ENCODE measurements at places on chromosomes 12 and 14. TPM values are rescaled to one million over a fixed set of nuclear protein-coding genes. Genes with fewer than 3 reads are reported as not detected.

SYT1 gene
- 0.03 TPM for polyA plus RNA-seq

TAS2R30 gene
- not detected for polyA plus RNA-seq

EXD2 gene
- 9.8 TPM for polyA plus RNA-seq

TPPP2 gene
- polyA plus RNA-seq: 1.1 TPM

DNA sequence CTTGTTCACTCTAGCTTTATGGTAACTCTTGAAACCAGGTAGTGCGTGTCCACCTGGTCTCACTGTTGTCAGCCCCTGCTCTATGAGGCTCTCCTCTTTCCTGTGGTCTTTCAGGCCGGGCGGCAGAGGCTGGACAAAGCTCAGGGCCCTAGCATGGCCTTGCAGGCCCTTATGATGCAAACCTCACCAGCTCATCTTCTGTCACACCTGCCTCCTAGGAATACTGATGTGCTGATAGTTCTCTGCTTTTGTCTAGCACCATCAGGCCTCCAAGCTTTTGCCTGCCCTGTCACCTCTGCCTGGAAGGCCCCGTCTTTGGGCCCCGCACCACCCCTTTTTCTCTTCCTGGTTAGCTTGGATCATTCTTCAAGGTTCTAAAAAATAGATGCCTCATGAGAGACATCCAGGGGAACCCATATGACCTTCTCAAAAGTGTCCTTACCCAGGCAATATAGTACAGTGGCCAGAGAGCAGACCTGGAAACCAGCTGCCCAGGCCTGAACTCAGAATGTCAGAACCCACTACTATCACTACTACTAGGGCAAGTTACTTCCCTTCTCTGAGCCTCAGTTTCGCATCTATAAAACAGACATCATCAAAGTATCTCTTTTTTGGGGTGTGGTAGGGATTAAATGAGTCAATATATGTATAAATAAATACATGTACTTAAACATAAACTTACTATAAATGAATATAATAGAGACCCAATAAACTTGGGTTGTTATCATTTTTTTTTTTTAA lies 91.7 kb downstream of the ZFP36L1 start:
- DNase-seq: no peak

GRCh38 chr14:100784523-100785337 lies 41.2 kb upstream of the MEG3 start:
- no peak for DNase-seq

DNA sequence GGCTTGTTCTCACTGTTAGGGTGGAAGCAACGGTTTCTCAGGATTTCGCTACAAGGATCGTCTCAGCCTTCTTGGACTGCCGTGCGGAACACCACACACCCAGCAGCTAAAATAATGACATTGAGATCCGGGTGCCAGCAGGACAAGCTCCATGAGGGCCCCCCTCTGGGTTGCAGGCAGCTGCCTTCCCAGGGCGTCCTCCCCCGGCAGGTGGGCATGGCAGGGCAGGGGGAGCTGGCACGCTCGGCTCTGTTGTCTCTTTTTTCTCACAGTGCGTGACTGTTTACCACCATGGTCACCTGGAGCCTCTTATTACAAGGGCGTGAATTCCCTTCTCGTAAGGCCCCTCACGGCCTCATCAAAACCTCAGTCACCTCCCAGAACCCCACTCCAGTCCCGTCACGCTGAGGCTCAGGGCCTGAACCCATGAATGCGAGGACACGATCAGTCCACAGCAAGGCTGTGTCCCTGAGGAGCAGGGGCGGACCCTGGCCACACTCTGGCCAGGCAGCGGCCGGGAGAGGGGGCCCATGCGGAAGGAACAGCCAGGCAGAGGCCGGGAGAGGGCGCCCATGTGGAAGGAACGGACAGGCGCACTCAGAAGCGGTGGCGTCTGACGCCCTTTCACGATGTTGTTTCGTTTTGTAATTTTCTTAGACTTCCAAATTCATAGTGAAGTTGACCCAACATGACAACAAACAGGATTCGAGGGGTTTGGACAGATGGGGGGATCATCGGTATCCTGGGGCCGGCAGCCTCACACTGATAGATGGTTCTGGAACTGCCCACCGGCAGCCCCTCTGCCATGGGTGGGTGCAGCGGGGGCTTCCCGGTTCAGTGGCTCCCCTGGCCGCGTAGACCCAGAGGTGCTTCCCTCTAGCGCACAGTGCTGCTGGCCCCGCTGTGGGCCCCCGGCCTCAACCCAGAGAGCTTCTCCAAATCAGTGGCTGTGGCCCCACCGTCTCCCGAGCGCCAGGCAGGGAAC lies 10.0 kb downstream of the LRCOL1 start:
- DNase-seq: peak; percentile 62

DNA sequence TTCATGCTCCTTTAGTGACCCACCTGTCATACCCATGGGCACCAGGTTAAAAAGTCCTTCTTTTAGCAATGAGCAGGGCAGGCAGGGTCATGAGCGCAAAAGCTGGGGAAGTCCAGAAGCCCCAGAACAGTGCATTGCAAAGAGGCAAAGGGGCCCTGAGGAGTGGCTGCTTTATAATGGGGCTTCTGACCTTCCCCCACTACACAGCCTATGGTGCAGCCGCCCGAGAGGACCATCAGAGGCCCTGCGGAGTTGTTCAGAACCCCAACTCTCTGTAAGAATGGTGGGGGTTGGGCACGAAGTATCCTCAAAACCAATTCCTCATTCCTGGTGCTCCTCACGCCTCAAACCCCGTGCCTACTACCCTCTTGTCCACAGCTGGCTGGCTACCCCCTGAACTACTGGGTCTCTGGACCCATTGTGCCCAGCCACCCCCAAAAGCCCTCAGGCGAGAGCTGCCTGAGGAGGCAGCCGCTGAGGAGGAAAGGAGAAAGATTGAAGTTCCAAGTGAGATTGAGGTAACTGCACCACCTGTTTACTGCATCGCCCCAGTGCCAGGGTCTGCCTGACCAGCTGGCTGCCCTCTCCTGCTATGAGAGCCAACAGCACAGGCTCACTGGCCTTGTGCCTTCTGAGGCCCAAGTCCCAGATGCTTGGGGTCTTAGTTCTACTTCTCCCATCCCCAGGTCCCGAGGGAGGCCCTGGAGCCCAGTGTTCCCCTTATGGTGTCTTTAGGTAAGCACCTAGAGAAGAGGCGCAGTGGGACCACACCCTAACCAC lies 6.7 kb downstream of the REC8 start:
- DNase-seq: no peak

DNA sequence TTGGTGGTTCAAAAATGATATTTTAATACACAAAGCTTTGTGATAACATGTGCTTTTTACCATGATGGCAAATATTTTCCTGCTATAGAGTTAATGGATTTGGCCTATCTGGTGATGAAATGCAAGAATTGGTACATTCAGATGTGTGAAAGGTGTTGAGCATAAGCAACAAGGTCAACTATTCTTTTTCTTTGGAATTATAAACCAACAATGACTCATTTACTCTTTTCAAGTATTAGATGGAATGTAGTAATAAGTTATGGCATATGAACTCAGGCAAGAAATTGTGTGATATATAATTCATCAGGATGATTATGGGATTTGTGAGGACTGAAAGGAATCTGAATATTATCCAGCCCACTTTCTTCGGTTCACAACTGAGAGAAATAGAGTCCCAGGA lies 471.4 kb downstream of the ETNK1 start:
- no peak for DNase-seq

DNA sequence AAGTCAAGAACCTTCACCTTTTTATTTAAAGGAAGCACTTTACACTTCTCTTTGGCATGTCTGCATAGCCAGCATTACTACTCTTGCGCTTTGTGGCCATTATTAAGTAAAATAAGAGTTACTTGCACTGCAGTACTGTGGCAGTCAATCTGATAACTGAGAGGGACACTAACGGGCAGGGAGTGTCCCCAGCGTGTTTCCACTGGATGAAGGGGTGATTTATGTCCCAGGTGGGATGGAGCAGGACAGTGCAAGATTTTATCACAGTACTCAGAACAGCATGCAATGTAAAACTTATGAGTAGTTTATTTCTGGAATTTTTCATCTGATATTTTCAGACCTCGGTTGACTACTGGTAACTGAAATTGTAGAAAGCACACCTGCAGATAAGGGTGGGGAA lies 8.1 kb upstream of the M6PR start:
- no peak for DNase-seq

DNA sequence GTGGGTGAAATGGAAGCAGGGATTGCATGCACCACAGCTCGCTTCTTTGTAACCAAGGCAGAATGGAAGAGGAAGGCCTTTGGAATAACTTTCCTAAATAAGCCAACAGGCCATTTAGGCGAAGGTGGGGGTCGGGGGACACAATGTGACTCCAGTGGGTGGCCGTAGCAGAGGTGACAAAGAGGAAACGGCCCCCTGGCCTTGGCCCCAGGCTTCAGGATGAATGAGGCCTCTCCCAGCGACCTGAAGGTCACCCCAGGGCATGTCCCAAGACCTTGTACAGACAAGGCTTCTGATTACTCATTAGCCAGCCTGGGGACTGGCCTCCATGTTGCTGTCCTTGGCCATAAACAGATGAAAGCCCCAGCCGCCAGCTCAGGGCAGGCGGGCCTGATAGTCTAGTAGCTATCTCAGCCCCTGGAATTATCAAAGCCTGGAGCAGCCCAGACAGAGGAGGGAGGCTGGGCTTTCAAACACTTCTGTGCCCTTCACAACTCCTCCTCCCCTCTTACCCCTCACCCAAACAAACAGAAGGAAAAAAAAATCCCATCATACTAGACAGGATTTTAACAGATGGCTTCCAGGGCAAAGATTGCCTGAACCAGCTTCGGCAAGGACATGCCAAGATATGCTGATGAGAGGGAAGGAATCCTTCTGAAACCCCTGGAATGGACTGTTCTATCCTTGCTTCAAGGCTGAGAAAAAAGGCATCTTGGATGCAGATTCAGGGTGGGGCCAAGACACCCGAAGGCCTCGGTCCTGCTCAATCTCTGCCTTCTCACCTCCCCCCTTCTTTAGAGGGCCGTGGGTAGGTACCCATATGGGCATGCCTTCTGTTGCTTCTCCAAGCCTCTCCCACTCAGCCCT lies 142.3 kb upstream of the PARP11 start:
- DNase-seq: no peak

DNA sequence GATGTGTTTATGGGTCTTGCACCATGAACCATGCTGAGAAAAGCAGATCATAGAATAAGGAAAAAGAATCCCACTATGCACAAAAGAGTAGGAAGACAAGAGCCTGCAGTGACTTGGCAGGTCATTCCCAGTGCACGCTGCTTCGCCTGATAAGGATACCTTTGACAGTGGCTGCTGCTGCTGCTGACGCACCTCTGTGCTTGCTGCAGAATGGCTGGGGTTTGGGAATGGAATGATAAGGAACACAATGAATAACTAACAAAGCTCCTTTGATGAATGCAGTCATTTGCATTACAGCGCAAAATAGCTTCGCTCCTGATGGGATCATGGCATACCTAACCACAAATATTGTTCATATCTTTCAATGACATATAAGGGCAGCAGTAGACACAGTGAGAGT lies 278.7 kb downstream of the PDZRN4 start:
- DNase-seq: no peak

DNA sequence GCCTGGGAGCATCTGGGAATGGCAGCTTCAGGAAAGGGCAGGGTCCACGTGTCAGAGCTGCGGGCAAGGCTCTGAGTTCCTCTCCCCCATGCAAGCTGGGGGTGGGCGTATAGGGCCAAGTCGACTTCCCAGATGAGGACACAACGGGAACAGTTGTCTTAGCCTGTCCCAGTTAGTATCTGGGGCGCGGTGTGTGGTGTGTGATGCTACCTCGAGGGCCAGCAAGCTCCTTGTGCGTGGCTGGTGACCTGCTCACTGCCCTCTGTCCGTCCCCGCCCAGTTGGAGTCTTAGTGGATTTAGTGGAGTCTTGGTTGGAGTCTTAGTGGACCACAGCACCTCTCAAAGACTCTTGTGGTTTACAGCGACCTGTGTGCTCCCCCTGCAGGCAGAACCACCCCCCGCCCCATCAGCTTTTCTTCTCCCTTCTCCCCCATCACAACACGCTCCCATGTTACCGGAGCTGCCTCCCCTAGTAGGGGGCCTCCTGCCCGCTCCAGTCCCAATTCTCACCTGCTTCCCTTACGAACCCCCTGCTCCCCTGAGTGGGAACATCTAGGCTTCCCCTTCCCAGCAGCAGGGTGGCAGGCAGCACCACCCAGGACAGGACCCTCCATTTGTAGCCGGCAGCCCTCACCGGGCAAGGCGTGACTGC lies 8.7 kb downstream of the ASPG start:
- DNase-seq: no peak

DNA sequence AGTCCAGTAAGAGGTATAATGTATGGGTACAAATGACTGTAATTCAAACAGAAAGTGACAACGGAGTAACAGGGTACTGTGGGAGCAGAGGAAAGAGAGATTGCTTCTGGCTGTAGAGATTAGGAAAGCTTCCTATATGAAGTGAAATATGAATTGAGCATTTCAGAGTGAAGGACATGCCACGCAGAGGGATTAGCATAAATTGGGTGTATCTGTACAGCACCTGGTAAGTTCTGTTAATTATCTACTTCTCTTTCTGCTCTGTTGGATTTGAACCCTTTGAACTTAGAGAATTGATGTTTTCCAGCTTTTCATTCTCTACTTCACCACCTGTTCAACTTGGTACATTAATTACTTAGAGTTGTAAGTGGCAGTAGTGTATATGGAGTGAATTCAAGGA lies 8.8 kb downstream of the STK38L start:
- no peak for DNase-seq

- no peak for DNase-seq
Measured at GRCh38 chr12:12007001-12007712, 63.6 kb upstream of the BCL2L14 start.

- DNase-seq: no peak
Measured at GRCh38 chr14:41380017-41380416, 226.7 kb upstream of the LRFN5 start.

GRCh38 chr14:54172562-54172961 lies 215.9 kb upstream of the BMP4 start:
- DNase-seq: no peak

DNA sequence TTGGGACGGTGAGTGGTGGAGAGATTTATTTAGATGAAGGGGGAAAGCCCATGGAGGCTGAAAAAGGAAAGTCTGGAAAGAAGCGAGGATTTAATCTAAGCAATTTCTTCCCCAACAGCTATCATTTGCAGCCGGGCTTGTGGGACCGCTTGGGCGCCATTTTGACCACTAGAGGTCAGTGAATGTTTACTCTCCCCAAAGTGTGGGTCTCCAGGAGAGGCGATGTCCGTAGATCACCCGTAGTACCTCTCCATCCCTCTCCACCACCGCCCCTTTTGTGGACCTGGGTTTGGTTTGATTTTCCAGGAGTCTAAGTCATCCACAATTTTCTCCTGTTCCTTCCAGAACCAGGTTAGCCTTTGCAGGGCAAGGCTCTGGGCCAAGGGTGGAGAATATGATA lies 91.2 kb upstream of the PARP11 start:
- DNase-seq: no peak

DNA sequence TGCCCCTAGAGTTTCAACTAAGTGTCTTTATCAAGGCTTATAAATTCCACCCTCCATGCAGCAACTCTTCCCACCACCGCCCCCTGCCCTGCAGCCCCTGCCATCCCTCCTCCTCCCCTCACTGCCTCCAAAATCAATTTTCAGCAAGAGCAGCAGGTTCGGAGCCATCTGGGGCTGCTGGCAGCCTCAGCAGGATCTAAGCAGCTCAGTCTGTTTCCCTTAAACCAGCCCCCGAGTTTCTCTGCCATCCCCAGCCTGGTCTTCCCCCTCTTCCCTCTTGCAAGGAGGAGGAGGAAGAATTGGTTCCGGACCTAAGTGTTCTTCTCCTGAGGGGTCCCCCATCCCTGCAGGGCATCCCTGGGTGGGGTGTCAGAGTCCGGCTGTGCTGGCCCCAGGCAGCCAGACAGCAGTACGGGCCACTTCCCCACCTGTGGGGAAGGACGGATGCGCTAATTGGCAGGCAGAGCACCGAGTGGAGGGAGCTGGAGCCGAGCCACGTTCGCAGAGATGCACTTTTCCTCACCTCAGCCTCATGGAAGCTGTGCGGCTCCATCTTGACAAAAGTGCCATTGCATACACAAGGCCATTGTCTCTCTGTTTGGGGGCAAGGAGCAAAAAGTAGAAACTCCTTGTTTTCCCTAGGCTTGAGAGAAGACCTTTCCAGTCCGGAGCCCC lies 189.3 kb downstream of the KCNA5 start:
- DNase-seq: no peak
